Activated CD8-positive, alpha-beta T cell treated with anti-CD3 and anti-CD28 coated beads for 36 hours (primary cell): ENCODE measurements at places on chromosomes 4 and X.

DNA sequence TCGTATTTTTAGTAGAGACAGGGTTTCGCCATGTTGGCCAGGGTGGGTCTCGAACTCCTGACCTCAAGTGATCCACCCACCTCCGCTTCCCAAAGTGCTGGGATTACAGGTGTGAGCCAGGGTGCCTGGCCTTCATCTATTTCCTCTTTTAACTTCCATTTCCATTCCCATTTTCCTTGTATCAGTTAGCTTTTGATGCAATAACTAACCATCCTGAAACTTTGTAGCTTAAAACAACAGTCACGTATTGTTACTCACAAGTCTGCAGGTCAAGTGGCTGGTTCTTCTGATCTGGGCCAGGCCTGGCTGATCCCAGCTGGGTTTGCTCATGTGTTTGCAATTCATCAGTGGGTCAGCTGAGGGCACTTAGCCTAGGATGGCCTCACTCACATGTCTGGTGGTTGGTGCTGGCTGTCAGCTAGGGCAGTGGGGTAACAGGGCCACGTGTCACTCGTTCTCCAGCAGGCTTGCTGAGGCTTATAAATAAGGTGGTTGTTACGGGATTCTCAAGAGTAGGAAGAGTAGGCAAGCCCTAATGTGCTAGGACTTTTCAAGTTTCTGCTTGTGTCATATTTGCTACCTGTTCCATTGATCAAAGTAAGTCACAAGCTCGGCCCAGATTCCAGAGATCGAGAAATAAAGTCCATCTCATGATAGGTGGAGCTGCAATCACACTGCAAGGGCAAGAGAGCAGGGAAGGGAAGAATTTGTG is 88.2 kb downstream of the SOWAHB start:
- DNase-seq = no peak

DNA sequence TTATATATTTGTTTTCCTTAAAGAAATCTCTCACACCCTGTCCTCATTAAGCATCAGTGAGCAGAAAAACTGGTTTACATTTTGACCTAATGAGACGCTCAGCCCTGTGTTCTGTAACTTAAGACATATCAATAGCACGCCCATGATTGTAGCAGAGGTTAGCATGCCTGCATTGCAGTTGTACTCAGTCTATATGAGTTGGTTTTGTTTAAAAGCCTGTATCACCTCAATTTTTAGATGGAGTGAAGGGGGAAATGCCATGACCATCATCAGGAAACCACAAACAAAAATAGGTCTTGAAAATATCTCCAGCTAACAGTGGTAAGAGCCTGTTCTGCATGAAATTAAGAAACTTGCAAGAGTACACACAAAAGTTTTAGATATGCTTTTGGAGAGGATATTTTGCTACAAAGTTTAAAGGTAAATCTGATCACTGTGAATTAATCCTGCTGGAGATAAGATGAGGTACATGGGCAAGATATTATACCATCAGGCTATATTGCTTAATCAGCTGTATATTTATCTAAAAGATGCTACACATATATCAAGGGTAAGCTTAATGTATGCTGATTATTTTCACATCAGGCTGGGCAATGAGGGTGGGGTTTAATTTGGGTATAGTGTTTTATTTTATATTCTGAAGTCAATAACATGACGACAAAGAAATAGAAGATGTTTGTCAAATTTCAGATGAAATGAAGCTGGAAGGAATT is 13.1 kb upstream of the COQ2 start:
- DNase-seq = no peak

DNA sequence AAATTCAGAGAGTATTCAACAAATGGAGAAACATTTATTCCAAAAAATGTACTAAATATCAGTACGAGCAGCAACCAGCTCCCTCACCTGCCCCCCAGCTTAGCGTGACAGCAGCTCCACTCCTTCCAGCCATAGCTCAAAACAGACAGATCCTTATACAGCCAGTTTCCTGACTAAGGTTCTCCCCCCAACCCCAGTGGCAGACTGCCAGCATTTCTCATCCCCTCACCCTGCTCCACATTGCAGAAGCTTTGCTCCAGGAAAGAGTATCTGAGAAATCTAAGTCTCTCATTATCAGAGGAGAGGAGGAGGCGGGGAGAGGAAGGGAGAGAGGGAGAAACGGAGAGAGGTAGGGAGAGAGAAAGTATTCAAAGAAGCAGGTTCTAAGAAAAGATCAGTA is 53.3 kb upstream of the PASD1 start:
- no peak for DNase-seq

DNA sequence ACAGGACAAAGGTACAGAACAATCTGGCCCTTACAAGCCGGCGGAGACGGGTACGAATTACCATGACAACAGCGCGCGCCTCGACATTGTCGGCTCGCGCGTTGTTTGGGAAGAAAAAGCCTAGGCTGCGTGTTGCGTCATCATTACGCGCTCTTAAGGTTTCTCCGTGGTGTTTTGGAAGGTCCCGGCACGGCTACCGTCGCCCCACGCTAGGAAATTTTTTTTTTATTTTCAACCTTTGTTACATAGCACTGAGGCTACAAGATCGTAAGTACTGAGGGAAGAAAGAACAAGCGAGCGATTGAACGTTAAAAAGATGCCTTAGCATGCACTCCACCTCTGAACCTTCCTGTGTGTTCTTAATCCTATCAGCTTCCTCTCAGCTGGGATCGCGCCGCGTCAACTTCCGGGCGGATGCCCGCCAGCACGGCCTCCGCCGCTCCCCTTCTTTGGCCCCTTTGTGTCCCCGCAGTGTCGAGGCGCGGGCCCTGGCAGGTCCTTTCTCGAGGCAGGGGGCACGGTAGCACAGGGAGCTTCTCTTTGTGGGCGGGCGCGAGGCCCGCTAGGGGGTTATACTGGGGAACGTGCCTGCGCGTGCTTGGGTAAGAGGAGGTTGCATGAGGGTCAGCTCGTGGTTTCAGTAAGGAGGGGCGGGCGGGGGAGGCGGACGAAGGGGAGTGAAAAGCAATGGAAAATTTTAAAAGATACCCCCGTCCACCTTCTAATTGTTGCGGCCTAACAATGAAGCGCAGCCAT is at the start of gene SMARCAD1:
Gene SMARCAD1, plus strand, starts transcription at position 397 of the 756 bp plus-strand sequence. CDS start 530 bp downstream, outside the sequence.
- DNase-seq = peak; percentile 96

GRCh38 chr4:176949029-176949428 is 156.3 kb upstream of the VEGFC start:
- no peak for DNase-seq

GRCh38 chr4:158112611-158113010 is 60.2 kb downstream of the GASK1B start:
- DNase-seq = no peak

- DNase-seq = no peak
These were observed 29.3 kb downstream of the CTPS2 start for GRCh38 chrX:16683007-16683664.

- DNase-seq = no peak
These were observed 1012.1 kb downstream of the FAM133A start for GRCh38 chrX:94686071-94686470.

DNA sequence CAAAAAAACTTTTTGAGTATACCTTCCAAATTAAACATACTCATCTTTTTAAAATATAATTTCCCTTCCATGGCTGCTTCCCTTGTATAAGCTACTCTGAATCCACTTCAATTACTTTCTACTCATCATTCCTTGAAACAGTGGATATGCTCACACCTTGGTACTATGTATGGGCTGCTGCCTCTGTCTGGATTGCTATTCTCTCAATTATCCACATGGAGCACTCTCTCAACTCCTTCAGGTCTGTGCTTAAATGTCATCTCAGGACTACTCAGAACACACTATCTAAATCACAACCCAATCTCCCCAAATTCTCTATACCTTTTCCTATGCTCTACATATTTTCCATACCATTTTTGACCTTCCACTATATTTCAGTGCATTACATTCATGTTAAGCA is 898.9 kb upstream of the EPHA5 start:
- no peak for DNase-seq

DNA sequence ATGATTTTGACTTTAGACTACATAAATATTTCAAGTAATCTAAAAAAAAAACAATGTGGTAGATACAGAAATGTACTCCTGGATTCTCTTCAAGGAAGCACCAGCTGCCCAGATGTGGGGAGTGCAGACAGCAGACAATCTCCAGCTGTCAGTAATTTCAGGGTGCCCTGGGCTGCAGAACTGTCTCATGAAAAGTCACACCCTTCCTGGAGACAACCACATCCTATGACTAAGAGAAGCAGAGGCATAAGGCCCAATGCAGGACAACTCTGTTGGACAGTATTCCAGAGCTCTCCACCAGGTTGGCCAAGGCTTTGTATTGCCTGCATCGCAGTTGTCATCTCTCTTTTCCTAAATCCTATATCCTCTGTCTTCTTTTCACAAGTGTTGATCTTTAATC is 34.4 kb upstream of the BLTP1 start:
- peak; percentile 4 for DNase-seq

GRCh38 chr4:786861-787300 is 39.0 kb downstream of the CPLX1 start:
- DNase-seq = no peak

DNA sequence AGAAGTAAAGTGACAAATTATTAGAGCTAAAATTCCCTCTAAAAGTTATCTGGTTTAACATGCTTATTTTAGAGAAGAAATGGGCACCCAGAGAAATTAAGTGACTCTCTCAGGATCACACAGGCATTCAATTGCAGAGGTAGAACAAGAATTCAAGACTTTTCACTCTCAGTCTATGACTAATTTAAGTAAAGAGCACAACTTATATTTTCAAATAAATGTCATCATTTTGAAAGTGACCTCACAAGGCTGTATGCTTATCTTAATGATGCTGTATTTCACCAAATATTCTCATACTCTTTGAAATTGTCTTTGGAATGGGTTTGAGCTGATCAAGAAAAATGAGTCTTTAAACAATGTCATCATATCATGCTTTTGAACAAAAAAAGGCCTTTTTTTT is 15.3 kb downstream of the GPR174 start:
- no peak for DNase-seq

DNA sequence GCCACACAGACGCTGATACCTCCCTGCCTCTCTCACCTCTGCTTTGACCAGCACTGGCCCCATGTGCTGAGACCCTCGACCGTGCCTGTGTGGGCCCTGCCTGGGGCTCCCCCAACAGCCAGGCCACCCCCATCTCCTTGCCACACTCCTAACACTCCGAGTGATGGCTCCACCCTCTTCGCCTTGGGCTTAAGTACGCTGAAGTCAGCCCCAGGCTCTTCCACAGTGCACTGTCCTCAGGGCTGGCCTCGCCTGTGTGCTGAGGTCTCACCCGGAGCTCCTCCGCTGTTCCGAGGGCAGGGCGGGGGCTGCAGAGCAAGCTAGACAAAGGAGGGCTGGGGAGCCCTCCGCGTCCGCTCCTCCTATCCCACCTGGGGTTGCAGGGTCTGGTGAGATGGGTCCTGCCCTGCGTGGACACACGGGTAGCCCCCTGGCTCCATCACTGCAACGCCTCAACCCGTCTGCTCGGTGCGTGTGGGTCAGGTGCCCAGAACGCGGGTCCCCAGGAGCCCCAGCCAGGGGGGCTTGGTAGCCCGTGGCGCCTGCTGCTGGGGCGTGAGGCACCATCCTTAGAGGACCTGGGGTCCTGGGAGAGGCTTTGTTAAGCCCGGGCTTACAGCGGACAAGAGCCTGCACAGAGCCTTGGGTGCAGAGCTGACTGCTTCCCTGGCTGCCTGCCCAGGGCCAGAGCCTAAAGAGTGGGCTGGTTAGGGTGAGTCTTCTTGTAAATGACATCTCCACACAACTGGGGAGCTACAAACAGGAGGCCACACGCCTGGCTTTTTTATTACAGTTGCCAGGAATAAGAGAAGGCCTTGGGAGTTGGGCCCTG is 42.6 kb upstream of the NKX1-1 start:
- no peak for DNase-seq

GRCh38 chrX:6768881-6769280 is 234.0 kb upstream of the VCX3A start:
- DNase-seq = no peak

- no peak for DNase-seq
These were observed 136.2 kb downstream of the KIT start for GRCh38 chr4:54793856-54794422.

DNA sequence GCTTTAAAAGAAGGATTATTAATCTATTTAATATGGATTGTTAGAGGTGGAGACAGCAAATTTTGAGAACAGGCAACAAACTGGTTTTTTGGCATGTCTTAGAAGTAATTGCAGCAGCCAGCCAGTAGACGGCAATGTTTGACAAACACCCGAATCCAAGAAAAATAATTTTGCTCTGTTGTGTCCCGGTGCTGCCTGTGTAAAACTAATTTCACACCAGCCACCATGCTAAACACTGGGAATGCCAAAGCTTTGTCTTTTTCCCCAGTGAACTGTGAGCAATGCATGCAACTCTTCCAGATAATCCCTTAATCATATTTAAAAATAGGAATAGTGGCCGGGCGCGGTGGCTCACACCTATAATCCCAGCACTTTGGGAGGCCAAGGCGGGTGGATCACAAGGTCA is 25.9 kb downstream of the SMIM31 start:
- DNase-seq = peak; percentile 28

DNA sequence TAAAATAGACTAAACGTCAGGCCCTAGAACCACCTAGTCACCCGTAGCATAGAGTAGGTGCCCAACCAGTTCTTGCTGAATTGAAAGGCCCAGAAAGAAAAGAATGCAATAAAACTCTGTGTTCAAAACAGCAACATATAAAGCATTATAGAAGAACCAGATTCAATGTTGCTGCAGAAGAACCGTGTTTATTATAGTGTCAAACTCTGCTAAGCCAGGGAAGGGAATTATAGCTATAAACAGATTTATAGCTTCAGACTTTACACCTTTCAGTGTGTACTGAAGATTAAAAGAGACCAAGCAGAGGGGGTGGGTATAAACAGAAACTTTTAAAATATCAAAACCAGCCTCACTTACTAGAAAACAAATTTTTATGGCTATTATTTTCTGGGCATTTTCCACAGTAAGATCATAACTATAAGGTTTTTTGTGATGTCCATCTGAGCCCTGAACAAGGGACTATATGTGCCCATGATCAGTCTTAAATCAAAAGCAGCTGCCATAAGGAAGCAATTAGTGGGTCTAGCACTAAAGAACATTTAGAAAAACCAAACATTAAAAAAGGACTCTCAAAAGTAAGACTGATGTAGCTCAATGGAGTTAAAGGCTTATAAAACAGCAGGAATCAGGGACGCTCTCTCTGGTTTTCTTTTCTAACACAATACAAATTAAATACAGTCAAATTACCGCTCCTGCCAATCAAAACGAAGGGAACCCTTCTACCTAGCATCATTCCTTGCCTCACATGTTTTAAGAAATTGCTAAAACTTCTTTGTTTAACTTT is 219.7 kb upstream of the ETNPPL start:
- no peak for DNase-seq

GRCh38 chr4:18155067-18156041 is 133.8 kb upstream of the LCORL start:
- DNase-seq = no peak

- DNase-seq = no peak
These were observed 5.5 kb upstream of the FGFR3 start for GRCh38 chr4:1787411-1788077.

DNA sequence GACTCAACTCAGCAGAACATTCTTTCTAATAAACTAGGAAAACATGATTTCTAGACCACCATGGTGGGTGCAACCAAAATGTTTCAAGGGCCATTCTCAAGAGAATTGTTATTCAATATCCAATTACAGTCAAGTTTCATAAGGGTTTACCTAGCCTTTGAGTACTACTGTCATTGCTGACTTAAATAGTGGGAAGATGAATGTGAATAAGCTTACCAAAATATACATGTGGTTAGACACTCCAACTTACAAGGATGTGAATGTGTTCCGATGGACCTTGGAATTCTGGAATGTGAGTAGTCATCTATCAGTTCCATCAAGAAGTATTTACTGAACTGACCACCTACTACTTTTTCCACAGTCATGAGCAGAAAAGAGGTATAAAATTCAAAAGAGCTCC is 16.9 kb downstream of the SH3RF1 start:
- DNase-seq = no peak
